Dorsolateral prefrontal cortex (tissue), 122 donors: ENCODE measurements at places on chromosomes 11 and 22.

GRCh38 chr11:117691516-117691915, 105.5 kb downstream of the DSCAML1 start:
- DNase-seq: no peak

GRCh38 chr22:19524170-19525115, at the start of gene CLDN5:
CLDN5 (minus strand) TSS chr22:19524410; CDS start chr22:19524255, 155 bp downstream.
- no peak for DNase-seq

DNA sequence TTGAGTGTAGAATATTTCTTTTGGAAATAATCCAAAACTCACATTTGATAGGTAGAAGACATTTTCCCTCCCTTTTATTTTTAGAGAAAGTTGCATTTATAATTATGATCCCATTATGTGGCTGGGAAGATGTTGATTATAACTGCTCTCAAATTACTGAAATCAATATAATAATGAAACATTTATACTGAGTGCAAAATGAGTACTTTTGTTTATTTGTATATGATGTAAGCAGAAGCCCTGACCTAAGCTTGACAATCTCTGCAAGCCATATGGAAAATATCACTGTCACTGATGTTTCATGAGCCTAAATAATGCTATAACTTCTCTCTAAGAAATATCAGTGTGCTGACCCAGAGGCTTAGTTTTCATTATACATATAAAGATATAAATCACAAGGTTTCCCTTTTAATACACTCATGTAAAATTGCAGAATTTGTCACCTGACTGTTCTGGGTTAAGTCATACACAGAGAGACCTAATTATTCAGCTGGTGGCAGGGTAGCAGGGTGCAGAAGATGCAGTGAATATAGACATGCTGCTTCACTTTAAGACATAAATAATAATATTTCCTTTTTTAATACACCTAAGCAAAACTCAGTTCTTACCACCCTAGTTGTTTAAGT, 99.2 kb downstream of the BBOX1 start:
- no peak for DNase-seq

GRCh38 chr11:120547811-120548681, 36.5 kb downstream of the GRIK4 start:
- DNase-seq: peak; percentile 95

DNA sequence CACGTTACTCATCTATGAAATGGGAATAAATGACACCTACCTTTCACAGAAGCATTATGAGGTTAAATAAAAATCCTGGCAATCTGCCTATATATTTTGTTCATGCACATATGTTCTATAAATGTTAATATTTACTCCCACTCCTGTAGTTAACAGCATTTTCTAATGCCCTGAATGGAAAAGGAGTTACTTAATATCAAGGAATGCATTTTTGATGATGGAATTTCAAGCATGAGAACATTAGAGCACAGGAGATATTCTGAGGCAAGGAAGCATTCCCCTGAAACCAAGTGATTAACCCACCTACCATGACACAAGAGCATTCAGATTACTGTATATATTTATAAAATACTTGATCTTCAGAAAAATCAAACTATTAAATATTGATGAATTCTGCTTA, 102.1 kb downstream of the ARHGAP32 start:
- no peak for DNase-seq

GRCh38 chr22:47168900-47169800, 406.7 kb downstream of the TBC1D22A start:
- DNase-seq: peak; percentile 26

- DNase-seq: no peak
Observed at GRCh38 chr11:40340911-40341310, 1118.5 kb downstream of the LRRC4C start.

DNA sequence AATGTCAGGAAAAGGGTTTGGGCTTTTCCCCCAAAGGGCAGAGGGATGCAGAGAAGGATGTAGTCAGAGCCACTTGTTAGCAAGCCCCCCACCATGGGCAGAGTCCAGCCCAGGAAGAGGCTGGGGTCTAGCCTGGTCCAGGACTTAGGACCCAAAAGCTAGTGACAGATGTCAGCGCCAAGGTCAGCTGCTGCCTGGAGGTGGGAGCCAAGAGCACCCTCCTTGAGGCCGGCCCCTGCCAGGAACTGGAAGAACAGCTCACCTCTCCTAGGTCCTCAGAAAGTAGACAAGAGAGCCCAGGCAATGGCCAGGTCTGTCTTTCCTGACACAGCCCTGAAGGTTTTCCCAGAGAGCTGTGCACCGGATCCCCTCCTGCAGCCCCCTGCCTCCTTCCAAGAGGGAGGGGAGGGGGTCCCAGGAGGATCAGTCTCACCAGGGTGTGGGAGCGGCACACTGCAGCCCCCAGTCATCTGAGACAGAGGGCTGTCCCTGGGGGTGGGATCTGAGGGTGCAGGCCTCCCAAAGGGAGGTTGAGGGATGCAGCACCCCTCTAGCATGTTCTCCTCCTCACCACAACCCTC, 14.6 kb upstream of the ARHGEF17 start:
- DNase-seq: no peak

DNA sequence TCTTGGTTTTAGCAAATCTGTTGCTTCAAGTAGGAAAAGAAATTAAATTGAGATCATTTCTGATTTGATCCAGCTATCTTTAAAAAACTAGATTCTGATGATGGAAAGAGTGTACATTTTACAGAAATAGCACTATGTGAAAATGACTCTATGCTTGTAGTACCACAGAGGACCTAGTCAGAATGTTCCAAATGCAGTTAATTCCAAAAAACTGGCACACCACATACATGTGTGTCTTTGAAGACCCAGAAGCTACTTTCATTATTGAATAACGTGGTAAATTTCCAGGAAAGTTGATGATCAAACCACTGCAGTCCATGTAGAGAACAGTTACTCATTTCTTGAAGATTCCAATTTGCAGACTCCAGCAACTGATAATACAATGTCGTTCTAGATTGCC, 3.8 kb downstream of the ELMOD1 start:
- DNase-seq: no peak

- DNase-seq: no peak
Observed at GRCh38 chr11:125272821-125273220, 108.3 kb downstream of the PKNOX2 start.

GRCh38 chr11:8331767-8332166, 68.1 kb upstream of the LMO1 start:
- no peak for DNase-seq

DNA sequence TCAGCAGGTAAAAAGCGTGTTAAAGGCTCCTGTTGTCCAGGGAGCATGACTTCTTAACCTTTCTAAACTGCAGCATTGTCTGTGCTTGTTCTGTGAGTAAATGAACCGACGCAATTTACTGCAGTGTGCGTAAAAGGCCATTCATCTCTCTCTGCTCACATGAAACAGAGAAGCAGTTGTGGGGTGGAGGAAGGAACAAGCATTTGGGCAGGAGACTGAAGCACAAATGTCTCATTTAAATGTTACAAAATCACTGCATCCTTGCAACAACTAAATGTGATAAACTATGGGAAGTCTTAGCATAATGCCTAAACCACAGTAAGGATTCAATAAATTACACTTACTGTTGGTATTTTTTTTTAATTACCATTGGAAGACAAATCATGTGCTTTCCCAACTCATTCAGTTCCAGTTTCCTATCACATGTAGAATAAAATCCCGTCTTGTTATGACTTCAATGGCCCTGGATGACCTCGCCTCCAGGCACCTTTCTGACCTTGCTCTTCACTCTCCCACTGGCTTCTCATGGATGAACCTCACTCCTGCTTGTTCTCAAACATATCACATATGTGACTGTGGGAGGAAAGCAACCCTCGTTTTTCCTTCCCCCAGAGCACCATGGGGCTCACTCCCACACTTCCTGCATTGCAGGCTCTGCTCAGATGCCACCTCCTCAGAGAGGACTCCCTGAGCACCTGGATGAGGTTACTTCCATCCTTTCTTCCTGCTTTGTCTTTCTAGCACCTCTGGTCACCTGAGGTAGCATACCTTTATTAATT, 21.6 kb upstream of the RFPL2 start:
- DNase-seq: no peak

DNA sequence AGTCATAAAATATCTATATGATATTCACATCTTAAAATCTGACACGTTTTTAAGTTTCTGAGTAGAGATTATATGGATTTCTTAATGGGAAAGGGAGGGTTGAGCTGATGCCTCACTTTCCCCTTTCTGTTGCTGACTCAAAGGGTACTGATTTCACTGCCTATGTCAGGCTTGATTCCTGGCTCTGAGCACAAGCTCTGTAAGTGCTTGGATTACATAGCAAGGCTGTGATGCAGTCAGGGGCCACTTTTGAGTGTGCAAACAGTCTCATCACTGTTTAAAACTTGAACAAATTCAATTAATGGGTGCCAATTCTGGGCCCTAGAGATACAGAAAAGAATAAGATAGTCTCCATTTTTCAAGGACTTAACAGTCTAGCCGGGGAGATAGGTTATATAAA, 14.4 kb downstream of the ATXN10 start:
- DNase-seq: no peak

- peak; percentile 85 for DNase-seq
Observed at GRCh38 chr11:62671608-62672389, at the start of the genes LBHD1 and UQCC3. LBHD1 (minus strand) TSS chr11:62672267; CDS start chr11:62670031, 2,236 bp downstream. UQCC3 (plus strand) TSS chr11:62671673; CDS start chr11:62671746, 73 bp downstream.

DNA sequence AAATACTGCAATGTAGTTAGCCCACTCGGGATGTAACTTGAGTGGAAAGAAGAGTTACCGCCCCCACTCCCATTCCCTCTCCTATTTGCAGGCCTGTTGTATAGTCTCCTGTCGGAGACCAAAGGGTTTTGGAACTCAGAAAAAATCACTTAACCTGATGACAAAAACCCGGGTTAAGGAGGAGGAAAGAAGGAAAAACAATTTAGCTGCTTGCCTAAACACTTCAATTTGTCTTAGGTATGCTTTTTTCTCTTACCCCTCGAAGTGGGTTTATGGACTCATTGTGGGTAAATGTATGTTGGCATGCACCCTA, 2.2 kb downstream of the YAP1 start:
- DNase-seq: no peak

DNA sequence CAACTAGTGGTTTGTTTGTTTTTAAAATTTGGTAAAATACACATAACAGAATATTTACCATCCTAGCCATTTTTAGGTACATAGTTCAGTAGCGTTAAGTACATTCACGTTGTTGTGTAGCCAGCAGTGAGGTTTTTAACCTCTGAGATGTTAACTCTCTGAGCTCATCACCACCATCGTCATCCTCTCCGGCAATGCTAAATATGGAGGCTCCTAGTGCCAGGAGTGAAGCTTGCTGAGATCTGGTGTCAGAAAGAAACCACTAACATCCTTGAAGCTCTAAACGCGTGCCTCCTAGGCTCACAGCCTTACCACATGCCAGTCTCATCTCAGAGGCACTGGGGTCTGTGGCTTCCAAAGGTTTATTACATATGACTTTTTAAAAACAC, 330.2 kb upstream of the B3GAT1 start:
- DNase-seq: no peak

DNA sequence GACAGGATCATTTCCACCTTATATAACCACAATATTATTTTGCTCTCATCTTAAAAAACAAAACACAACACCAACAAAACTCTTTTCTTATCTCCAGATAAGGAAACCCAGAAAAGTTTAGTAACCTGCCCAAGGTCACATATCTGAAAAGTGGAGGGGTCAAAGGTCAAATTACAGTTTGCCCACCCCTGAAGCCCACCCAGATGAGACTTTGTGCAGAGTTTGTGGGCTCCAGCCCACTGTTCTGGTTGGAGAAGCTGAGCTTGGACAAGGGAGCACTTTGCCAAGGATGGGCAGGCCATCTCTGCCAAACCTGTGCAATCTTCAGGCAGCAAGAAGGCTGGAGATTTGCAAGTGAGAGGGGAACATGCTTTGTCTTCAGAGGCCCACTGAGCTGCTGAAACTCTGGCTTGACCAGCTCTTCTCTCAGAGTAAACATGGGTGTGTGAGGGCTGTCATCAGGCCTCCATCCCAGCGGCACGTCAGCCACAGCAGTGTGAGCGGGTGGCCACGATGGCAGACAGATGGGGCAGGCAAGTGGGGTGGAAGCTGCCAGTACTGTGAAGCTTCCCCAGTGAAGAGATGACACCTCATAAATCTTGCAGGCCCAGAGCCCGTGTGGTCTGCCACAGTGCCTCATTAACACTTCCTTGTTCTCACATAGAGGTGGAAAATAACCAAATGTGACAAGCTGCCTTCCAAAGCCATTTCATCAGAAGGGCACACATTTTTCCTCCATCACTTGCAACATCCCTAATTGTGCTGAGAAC, 111.8 kb downstream of the CCDC81 start:
- peak; percentile 22 for DNase-seq

- no peak for DNase-seq
Observed at GRCh38 chr11:70281156-70281609, 10.7 kb downstream of the PPFIA1 start.

- DNase-seq: no peak
Observed at GRCh38 chr11:62687508-62688396, 1.6 kb downstream of the LRRN4CL start.
